Right atrium auricular region (tissue), 2 donors: ENCODE measurements at places on chromosomes 5 and 9. TPM values are rescaled to one million over a fixed set of nuclear protein-coding genes. Genes with fewer than 3 reads are reported as not detected.

CDHR2 gene
- 0.12 TPM for total RNA-seq

RNF183 gene
- total RNA-seq: not detected

ARID3C gene
- not detected for total RNA-seq

SPATA31A6 gene
- not detected for total RNA-seq
